ENCODE measurements at places on chromosomes 16 and 17.

- no peak for DNase-seq
Observed at GRCh38 chr17:13704333-13704732, 102.6 kb upstream of the HS3ST3A1 start.

DNA sequence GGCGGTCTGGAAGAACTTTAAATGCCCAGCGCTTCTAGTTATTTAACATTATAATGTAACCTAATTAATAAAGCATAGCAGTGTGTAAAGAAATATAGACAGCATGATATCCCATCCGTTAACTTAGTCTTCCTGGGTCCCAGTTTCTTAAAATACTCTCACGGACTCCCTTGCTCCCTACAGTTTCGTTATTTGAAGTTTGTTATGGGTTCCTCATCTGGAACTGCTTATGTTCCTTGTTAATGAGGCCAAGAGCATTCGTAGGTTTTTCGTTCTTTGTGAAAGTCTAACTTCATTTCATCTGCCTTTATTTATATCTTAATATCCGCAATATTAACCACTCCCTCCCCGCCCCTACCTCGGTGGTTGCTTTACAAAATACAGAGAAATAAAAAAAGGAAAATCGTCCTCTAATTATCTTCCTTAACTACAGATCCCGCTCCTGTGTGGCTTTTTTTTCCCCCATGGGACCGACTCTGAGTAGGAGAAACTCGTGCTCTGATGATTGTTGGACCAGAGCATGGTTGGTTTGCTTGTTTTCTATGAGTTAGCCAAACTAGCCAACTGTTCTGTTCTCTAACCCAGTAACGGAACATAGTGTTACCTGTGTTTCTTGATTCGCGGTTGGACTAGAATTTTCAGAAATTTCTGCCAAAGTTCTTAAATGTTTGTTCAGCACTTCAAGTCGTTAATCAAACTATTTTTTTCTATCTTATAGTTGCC is 863 bp downstream of the ADPRM start:
- DNase-seq = no peak

GRCh38 chr16:2514333-2515179 is 804 bp downstream of the ATP6V0C start:
- DNase-seq = no peak

DNA sequence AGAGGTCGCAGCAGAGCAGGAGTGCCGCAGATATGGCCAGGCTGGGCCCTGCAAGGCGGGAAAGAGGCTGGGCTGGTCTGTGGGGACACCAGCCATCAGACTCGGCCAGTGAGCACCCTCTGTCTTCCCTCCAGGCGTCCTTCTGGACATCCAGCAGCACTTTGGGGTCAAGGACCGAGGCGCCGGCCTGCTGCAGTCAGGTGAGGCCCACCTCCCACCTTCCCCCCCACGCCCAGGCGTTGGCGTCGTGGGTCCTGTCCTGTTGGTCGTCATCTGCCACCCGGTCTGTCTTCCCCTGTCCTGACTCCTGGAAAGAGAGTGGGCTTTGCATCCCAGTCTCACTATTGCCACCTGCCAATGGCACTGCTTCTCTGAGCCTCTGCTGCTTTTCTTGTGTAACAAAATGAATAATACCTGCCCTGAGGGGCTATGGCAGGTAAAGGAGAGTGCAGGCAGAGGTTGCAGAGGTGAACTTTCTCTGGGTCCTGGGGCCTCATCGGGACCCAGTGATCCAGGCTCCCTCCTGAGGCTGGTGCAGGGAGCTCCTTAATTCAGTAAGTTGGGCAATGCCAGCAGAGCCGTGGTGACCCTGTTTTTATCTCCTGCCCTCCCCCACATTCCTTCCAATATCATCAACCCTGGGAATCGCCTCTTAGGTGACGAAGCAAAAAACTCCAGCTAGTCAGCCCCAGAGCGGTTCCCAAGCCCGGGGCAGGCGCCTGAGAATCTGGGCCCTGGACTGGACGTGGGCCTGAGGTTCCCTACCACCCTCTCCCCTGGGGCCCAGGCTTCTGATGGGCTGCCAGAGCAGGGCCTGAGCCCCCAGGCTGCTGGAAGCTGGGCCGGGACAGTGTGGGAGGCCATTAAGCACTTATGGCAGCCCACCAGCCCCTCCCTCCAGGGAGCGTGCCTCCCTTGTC is 14.7 kb downstream of the SPNS2 start:
- DNase-seq = no peak

- DNase-seq = peak; percentile 31
Observed at GRCh38 chr16:89410794-89411309, 79.5 kb downstream of the ANKRD11 start.
